Right ventricle myocardium inferior (tissue), 1 donor: ENCODE measurements at places on chromosomes 2 and 18. TPM values are rescaled to one million over a fixed set of nuclear protein-coding genes. Genes with fewer than 3 reads are reported as not detected.
A peak's percentile ranks its signal among the peaks of the same experiment; 100 is the strongest.

ALPG gene
- total RNA-seq, result not detected

GRCh38 chr2:169362118-169362893, at the start of gene LRP2:
TSS of gene LRP2 (minus strand) at chr2:169362534. CDS start at chr2:169362399, 135 bp downstream.
- DNase-seq, result peak; percentile 53

GRCh38 chr18:77056344-77057005, 76.1 kb downstream of the MBP start:
- DNase-seq, result no peak

DNA sequence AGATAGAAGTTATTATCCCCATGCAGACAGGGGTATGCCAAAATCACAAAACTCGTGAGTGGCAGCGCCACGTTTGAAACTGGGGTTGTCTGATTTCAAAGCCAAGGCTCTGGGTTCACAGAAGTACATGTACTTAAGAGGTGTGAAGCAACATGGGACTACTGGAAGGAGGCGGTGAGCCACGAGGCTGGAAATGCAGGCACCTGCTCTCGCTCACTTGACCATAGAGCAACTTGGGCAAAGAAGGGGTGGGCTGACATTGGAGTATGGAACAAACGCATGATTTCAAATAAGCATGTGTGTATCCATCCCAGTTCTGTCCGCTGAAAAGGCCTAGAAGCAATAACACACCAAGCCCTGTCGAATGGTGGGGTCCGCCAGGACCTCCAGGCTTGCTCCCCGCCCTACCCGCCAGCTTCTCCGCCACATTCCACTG, 593 bp upstream of the ACTR2 start:
- no peak for DNase-seq

TRABD2A gene
- 0.73 TPM for total RNA-seq

GRCh38 chr2:229612384-229612971, 101.9 kb downstream of the DNER start:
- no peak for DNase-seq

DNA sequence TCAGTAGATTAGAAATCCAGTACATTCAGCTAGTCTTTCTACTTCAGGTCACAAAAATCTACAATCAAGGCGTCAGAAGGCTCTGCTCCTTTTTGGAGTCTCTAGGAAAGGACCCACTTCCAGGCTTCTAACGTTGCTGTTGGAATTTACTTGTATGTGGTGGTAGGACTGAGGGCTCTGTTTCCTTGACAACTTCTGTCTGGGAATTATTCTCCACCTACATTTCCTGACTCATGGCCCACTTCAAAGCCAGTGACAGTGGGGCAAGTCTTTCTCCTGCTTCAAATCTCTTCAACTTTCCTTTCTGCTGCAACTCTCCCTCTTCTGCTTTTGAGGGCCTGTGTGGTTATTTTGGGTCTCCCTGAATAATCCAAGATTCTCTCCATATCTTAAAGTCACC, 10.4 kb upstream of the TMX3 start:
- DNase-seq, result no peak

- no peak for DNase-seq
Measured at GRCh38 chr2:24247164-24247563, 72.3 kb downstream of the FAM228A start.

- DNase-seq, result no peak
Measured at GRCh38 chr2:168552450-168552856, 96.4 kb downstream of the CERS6 start.

NFATC1 gene
- 18.5 TPM for total RNA-seq

- DNase-seq, result no peak
Measured at GRCh38 chr18:29823671-29824070, 1218.9 kb downstream of the DSC3 start.

DNA sequence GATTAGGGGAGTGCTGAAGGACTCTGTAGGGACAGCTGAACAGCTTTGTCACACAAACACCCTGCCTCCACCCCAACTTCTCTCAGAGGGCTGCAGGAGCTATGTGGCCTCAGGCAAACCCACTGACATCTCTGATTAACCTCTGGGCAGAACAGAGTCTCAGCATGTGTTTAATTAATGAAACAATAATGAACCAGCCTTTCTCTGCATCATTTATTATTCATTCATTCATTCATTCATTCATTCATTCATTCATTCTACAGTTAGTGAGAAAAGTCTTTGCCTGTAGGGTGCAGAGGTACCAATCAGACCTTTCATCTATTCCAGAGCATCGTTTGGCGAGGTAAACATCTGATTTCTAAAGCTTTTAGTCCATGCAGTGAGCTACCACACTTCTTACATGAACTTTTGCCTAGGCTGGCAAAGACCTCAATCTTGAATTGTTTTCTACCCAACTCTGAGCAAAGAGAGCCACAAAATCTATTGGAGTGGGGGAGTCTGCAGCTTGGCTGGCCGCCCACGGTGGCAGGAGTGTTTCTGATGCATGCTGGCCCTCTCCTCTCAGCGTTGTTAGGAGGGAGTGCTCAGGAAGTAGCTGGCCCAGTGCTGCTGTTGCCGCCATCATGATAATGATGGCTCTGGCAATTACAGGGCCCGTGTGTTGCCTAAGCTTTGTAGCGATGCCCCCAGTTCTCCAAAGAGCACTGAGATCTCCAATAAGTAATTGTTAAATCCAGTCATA, 198.9 kb downstream of the SMAD7 start:
- no peak for DNase-seq

DNA sequence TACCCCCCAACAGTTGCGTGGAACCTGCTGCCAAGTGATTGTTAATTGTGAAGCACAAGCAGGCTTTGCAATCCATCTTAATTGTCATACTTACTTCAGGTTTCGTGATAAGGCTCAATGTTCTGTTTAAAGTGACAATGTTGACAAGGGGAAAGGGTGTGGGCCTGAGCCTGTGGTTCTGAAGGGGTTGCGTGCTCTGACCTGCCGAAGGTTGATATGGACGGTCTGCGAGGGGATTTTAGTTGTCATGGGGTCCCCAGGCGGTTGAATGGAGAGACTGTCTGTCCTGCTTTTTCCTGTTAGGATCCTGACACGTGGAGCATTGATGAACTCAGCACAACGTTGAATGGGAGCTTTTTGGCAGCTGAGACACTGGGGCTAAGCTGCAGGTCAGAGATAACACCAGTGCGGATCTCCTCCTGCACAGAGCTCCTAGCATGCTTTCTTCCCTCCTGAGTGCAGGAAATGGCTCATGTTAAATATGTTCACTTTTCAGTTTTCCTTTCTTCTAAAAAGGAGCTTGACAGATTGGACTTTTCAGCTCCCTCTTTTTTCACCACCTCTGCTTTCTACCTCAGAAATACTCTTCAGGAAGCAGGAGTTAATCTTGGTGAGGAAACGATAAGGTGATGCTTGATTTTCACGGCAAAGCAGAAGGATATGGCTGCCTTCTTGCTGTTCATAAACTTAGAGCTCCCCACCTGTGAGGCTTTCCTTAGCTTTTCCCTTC, 62.9 kb upstream of the ZEB2 start:
- no peak for DNase-seq

PID1 gene
- 8.4 TPM for total RNA-seq

- no peak for DNase-seq
Measured at GRCh38 chr2:223932816-223933800, 12.0 kb downstream of the WDFY1 start.

- no peak for DNase-seq
Measured at GRCh38 chr2:175227393-175227792, 45.9 kb upstream of the ATP5MC3 start.

DNA sequence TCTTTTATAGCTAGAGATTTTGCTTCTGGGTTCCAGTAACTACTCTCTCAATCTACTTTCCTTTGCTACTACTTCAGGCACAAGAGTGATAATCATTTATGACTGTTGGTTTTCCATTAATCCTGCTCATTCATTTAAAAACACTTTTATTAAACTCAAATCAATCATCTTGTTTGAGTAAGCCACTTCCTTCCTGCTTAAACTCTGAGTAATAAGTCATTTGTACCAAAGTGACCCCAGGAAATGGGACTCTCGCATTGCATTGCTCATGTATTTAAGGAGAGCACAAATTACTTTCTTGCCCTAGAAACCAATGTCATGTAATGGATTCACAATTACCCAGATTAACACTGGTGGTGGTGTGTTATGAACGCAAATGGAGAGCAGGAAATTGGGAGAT, 270.7 kb upstream of the HNMT start:
- no peak for DNase-seq

DNA sequence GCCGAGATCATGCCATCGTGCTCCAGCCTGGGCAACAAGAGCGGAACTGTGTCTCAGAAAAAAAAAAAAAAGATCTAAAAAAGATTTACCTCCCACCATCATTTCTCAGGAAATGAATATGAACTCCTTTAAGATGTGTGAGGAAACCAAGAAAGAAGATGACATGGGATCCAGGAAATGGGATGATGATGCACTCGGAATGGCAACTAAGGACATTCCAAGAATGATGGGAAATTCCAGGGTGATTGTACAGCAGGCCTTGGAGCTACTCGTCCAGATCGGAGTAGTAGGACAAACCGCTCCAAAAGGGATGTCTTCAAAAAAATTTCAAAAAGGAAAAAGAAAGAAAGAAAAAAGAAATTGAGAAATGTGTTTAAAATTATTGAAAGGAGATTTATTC, 84.9 kb upstream of the PMAIP1 start:
- no peak for DNase-seq
